ENCODE measurements at places on chromosomes 7 and 10.

- no peaks in the 10 kb centered on the region for H3K4me1 ChIP-seq
- no peaks in the 10 kb centered on the region for H3K27me3 ChIP-seq
- no peak for DNase-seq
- H3K36me3 ChIP-seq: peaks cover 1% of the 10 kb centered on the region
Measured at GRCh38 chr10:132774181-132774901, 11.6 kb downstream of the NKX6-2 start.

DNA sequence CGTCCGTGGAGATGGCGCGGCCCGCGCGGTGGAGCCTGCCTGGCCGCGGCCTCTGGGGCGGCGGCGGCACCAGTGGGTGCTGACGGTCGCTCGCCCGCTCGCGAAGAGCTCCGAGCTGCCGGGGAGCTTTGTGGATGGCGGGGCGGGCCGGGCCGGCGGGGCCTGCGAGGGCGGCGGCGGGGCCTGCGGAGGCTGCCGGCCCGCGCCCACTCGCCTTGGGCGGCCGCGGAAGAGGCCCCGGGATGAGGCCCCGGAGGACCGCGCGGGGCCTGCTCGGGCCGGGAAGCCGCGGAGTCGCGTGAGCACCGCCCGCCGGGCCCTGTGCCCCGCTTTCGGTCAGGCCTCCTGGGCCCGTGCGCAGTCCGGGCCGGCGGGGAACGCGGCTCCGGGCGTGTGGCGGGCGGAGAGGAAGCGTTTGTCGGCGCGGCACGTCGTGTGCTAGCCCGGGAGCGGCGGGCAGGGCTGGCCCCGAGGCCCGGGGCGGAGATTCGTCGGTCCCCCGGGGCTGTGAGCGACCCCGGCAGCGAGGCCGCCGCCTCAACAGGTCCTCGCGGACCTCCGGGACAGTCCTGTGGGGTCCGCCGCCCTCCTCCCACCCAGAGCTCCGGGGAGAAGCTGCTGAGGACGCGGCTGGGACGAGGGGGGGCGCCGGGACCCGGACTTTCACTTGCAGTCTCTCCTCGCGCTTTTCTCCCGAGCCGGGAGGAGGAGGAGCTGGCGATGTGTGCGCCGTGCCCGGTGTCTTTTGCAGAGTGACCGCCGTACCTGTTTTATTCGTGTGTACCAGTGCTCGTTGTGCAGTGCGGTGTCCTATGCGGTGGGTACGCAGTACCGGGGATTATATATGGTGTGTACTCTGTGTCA is 578 bp downstream of the ZMYND11 start:
- peak; percentile 63 for DNase-seq
- H3K27ac ChIP-seq: peak overlapping the region; percentile 92
- no peaks in the 10 kb centered on the region for H3K27me3 ChIP-seq

- H3K27me3 ChIP-seq: peaks cover 9% of the 10 kb centered on the region
- no peak overlapping the region for H3K27ac ChIP-seq
- H3K4me1 ChIP-seq: peaks cover 7% of the 10 kb centered on the region
- no peak overlapping the region for H3K4me3 ChIP-seq
- H3K36me3 ChIP-seq: no peaks in the 10 kb centered on the region
Measured at GRCh38 chr7:107162475-107162874, 6.3 kb upstream of the HBP1 start.

DNA sequence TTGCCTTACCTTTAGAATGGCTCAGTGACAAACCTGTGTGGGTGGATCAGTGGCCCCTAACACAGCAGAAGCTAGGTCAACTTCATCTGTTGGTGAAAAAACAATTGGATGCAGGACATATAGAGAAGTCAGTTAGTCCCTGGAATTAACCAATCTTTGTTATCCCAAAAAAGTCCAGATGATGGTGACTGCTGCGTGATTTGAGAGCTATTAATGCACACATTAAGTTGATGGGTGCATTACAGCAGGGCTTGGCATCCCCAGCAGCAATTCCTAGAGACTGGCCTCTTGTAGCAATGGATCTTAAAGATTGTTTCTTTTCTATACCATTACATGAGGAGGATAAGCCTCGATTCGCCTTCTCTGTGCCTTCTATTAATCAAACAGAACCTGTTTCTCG is 33.3 kb downstream of the OR13A1 start:
- DNase-seq: no peak
- H3K4me1 ChIP-seq: no peaks in the 10 kb centered on the region
- H3K27ac ChIP-seq: no peak overlapping the region
- no peaks in the 10 kb centered on the region for H3K36me3 ChIP-seq
- H3K27me3 ChIP-seq: peaks cover 21% of the 10 kb centered on the region

DNA sequence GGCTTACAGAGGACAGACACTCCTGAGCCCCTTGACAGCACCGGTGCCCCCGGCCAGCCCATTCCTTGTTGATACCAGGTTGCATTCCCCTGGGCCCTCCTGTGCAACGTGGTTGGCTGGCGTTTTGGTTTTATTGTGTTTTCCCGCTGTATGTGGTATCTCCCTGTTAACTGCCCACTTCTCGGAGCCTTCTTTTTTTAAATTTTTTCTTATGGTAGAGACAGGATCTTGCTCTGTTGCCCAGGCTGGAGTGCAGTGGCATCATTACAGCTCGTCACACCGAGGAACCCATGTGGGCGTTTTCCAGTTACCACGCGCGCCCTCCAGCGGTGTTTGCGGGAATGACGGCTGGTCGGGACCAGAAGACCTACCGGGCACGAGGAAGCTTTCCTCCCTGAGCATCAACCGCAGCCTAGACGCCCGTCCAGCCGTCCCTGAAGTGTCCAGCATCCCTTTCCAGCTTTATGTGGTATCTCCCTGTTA is 16.9 kb upstream of the ZFAND2A start:
- H3K27ac ChIP-seq: peak overlapping the region; percentile 39
- H3K27me3 ChIP-seq: peaks cover 11% of the 10 kb centered on the region
- peak; percentile 82 for DNase-seq
- H3K4me3 ChIP-seq: no peak overlapping the region

DNA sequence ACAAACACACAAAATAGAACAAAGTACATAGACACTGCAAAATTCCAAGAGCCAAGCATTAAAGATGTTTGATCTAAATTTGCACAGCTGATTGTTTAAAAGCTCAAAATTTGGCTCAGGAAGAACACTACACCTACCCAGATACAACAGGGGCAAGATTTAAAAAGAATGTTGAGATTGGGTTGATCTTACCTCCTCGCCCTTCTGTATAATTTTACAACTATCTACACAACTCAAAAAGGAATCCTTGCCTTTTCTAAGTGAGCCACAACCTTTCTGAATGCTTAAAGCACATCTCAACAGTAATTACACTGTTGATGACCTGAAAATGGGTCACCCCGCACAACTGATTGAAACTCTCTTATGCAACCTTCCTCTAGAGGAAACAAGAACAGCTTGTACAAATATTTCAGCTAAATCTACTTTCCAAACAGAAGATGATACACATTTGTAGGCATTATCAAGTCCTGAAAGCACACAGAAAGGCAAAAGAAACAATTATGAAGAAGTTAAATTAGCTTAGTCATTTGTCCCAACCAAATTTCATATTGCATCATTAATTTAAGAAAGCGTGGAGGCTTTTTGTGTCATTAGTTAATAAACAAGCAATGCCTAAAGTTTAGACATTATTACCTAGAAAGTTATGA is 75.5 kb downstream of the UBE2H start:
- H3K4me3 ChIP-seq: no peak overlapping the region
- H3K4me1 ChIP-seq: peaks cover 32% of the 10 kb centered on the region
- no peak overlapping the region for H3K27ac ChIP-seq
- H3K27me3 ChIP-seq: no peaks in the 10 kb centered on the region
- DNase-seq: no peak
- peaks cover 28% of the 10 kb centered on the region for H3K36me3 ChIP-seq

GRCh38 chr7:155882596-155882995 is 70.3 kb upstream of the SHH start:
- DNase-seq: no peak
- H3K4me1 ChIP-seq: no peaks in the 10 kb centered on the region
- H3K27me3 ChIP-seq: no peaks in the 10 kb centered on the region
- no peak overlapping the region for H3K4me3 ChIP-seq
- H3K36me3 ChIP-seq: no peaks in the 10 kb centered on the region

GRCh38 chr7:30994206-30995100 is 30.7 kb downstream of the GHRHR start:
- no peak overlapping the region for H3K4me3 ChIP-seq
- no peaks in the 10 kb centered on the region for H3K27me3 ChIP-seq
- no peaks in the 10 kb centered on the region for H3K36me3 ChIP-seq
- H3K27ac ChIP-seq: no peak overlapping the region
- DNase-seq: no peak

DNA sequence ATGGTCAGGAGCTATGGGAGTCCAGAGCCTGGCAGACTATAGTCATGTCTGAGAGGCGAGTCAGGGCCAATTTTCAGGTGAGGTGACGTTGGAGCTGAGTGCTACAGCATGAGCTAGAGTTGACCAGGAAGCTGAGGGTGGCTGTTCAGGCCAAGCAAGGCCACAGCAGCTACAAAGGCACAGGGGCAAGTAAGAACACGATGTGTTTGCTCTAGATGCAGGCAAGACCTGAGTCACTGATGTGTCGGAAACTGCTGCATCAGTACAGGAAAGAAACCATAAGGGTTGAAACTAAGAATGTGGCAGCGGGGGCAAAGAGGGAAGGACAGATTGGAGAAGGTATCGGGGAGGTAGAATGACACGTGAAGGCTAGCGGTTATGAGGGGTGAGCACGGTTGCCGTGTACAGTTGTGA is 11.8 kb upstream of the RRP12 start:
- H3K36me3 ChIP-seq: no peaks in the 10 kb centered on the region
- DNase-seq: peak; percentile 32
- H3K4me3 ChIP-seq: peak overlapping the region; percentile 2
- peaks cover 49% of the 10 kb centered on the region for H3K4me1 ChIP-seq
- H3K27me3 ChIP-seq: no peaks in the 10 kb centered on the region

- H3K4me3 ChIP-seq: no peak overlapping the region
- peaks cover 22% of the 10 kb centered on the region for H3K27me3 ChIP-seq
- no peak for DNase-seq
- H3K4me1 ChIP-seq: peaks cover 28% of the 10 kb centered on the region
- H3K27ac ChIP-seq: no peak overlapping the region
Measured at GRCh38 chr7:106045139-106045538, 67.0 kb downstream of the SYPL1 start.

DNA sequence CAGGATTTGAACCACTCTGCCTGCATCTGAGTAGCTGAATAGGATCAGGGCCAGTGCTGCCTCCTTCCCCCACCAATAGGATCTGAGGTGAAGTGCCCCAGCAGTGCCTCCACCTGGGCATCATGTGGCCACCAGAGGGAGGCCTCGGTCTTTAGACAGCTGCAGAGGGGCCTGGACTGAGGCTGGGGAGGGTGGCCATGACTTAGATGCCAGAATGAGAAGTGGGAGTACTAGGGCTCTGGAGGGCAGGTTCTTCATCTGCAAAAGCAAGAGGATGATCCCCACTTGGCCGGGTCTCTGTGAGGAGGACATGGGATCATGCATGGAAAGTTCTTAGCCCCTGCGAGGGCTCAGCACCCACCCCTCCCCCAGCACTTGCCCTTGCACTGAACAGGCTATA is 56.9 kb downstream of the NEUROG3 start:
- peaks cover 29% of the 10 kb centered on the region for H3K27me3 ChIP-seq
- H3K4me1 ChIP-seq: no peaks in the 10 kb centered on the region
- no peak overlapping the region for H3K4me3 ChIP-seq
- H3K27ac ChIP-seq: no peak overlapping the region
- no peaks in the 10 kb centered on the region for H3K36me3 ChIP-seq

DNA sequence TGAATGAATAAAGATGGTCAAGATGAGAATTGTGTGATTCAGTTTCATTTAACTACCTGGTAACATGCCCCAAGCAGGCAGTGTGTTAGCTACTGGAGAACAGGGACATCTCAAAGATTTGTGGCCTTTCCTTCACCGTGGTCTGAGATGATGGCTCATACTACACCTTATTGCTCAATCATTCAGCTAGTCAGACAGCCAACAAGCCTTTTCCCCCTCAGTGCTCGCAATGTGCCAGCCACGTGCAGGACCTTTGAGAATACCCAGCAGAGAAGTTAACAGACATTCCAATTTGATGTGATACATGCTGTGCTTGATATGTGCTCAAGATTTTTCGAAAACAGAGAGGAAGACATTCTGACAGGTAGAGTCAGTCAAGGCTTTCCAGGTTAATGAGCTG is 562.8 kb downstream of the SUGCT start:
- H3K4me3 ChIP-seq: no peak overlapping the region
- H3K36me3 ChIP-seq: no peaks in the 10 kb centered on the region
- no peak for DNase-seq
- no peaks in the 10 kb centered on the region for H3K27me3 ChIP-seq

- peaks cover 22% of the 10 kb centered on the region for H3K4me1 ChIP-seq
- DNase-seq: no peak
- peak overlapping the region; percentile 99 for H3K27ac ChIP-seq
- peaks cover 21% of the 10 kb centered on the region for H3K36me3 ChIP-seq
- H3K27me3 ChIP-seq: peaks cover 1% of the 10 kb centered on the region
- H3K4me3 ChIP-seq: peak overlapping the region; percentile 97
Measured at GRCh38 chr7:149125189-149125862, 798 bp downstream of the ZNF425 start.

DNA sequence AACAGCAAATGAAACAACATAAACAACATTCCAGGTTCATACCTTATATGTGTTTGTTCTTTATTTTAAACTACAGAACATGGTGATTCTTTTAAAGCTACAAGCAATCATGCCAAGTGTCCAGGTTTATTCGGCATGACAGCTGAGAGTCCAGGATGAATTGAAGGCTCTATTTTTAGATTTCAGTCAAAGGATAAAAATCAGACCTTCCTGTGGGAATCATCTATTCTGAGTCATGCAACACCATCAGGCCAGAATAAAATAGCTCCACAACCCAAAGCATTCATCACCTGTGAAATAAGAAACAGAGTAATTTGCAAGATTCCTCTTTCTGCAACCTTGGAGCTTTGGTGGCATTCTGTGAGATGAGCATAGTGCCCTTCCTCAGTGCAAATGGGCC is 292.4 kb upstream of the MYO3A start:
- H3K27ac ChIP-seq: no peak overlapping the region
- H3K36me3 ChIP-seq: no peaks in the 10 kb centered on the region
- no peak for DNase-seq
- no peaks in the 10 kb centered on the region for H3K4me1 ChIP-seq

Data from activated CD4-positive, alpha-beta T cell treated with anti-CD3 and anti-CD28 coated beads, Interleukin-2, amount 10 ng/mL, durations not matched to agents 7 days and 5 days (primary cell).